ENCODE measurements at places on chromosomes 12 and 14. TPM values are rescaled to one million over a fixed set of nuclear protein-coding genes. Genes with fewer than 3 reads are reported as not detected.
A peak's percentile ranks its signal among the peaks of the same experiment; 100 is the strongest.

Gene CLEC12A
- 0.83 TPM for total RNA-seq

Gene RFLNA
- total RNA-seq = not detected

Gene NABP2
- total RNA-seq = 56.7 TPM

Gene SERPINA1
- 4.4 TPM for total RNA-seq

Gene GPR135
- total RNA-seq = 1.6 TPM

Gene HSP90B1
- total RNA-seq = 316 TPM

Gene RTL1
- not detected for total RNA-seq

Gene SPIC
- not detected for total RNA-seq

Gene RITA1
- total RNA-seq = 17.0 TPM

Gene SFSWAP
- total RNA-seq = 51.4 TPM

DNA sequence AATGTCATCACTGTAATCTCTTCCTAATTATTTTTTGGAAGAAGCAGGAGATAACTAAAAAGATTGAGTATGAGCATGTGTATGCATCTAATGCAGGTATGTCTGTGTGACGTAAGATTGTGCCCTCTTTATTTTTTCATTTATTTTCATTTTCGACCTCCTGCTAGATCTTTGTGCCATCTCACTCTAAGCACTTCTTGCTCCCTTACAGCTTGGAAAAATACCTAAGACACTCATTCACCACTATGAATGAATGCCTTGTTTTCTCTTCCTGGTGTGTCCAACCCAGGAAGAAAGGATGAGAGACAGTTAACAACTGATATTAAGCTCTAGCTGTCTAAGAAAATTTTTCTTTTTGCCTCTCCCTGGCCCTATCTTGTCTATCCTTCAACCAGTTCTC is 76.8 kb upstream of the CISTR start:
- peaks cover 30% of the 10 kb centered on the region for H3K27me3 ChIP-seq
- DNase-seq = no peak
- H3K36me3 ChIP-seq = no peaks in the 10 kb centered on the region
- H3K4me3 ChIP-seq = no peak overlapping the region
- no peak overlapping the region for H3K27ac ChIP-seq
- H3K4me1 ChIP-seq = no peaks in the 10 kb centered on the region

DNA sequence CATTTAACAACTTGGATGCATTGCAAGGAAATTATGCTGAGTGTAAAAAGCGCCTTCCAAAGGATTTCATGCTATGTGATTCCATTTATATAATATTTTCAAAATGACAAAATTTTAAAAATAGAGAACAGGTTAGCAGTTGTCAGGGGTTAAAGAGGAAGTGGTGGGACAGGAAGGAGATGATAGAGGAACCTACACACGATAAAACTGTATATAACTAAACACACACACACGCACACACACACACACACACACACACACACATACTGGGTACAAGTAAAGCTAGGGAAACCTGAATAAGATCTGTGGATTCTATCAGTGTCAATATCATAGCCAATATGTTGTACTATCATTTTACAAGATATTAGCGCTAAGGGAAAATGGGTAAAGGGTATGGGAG is 17.2 kb downstream of the TTC9 start:
- H3K36me3 ChIP-seq = peaks cover 61% of the 10 kb centered on the region
- peaks cover 94% of the 10 kb centered on the region for H3K4me1 ChIP-seq
- H3K4me3 ChIP-seq = peak overlapping the region; percentile 57
- no peak for DNase-seq
- no peaks in the 10 kb centered on the region for H3K27me3 ChIP-seq

GRCh38 chr12:121005346-121005815 is 10.9 kb downstream of the C12orf43 start:
- peaks cover 29% of the 10 kb centered on the region for H3K36me3 ChIP-seq
- no peak overlapping the region for H3K4me3 ChIP-seq
- DNase-seq = peak; percentile 63

DNA sequence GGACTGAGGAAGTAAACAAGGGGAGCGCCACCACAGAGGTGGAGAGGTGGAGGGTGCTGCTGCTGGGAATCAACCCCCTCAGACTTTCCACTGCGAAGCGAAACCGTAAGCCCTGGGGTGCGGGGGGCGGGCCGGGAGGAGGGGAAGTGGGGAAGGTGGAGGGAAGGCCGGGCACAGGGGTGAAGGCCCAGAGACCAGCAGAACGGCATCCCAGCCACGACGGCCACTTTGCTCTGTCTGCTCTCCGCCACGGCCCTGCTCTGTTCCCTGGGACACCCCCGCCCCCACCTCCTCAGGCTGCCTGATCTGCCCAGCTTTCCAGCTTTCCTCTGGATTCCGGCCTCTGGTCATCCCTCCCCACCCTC is at the start of gene LAG3:
Gene LAG3 (plus strand): TSS at position 190 of the 365 bp plus-strand sequence. CDS start 333 bp downstream, outside the sequence.
- peaks cover 2% of the 10 kb centered on the region for H3K36me3 ChIP-seq
- H3K4me1 ChIP-seq = peaks cover 66% of the 10 kb centered on the region
- peak within 1 kb of the TSS; percentile 72 for H3K4me3 ChIP-seq
- H3K27ac ChIP-seq = peak within 1 kb of the TSS; percentile 80
- DNase-seq = peak; percentile 50

- DNase-seq = no peak
- no peaks in the 10 kb centered on the region for H3K27me3 ChIP-seq
- no peaks in the 10 kb centered on the region for H3K4me1 ChIP-seq
Observed at GRCh38 chr12:5554711-5555110, 122.8 kb downstream of the NTF3 start.

DNA sequence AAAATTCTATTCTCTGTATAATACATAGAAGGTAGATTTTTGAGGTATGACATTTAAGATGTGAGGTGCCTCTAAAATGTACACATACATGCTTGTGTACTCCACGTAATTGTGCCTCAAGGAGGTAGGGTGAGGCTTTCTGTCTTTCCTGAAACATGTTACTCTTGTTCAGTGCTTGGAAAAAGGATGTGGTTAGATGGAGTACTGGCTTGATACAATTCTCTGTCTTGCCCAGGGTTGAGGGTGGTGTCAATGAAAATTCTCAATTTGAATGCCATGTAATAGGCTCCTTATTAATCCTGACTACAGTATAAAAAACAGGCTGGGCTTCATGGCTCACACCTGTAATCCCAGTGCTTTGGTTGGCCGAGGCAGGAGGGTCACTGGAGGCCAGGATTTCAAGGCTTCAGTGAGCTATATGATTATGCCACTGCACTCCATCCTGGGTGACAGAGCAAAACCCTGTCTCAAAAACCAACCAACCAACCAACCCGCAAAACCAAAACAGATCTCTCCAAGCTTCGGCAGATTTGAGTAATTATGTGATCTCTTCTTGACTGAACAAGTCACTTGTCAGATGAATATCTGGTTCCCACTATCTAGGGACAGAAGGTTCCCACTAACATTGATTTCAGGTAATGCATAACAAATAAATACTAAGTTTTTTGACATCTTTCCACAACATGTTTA is 41.6 kb downstream of the RCOR1 start:
- no peak overlapping the region for H3K4me3 ChIP-seq
- no peaks in the 10 kb centered on the region for H3K36me3 ChIP-seq
- no peak overlapping the region for H3K27ac ChIP-seq
- DNase-seq = no peak
- peaks cover 12% of the 10 kb centered on the region for H3K4me1 ChIP-seq
- no peaks in the 10 kb centered on the region for H3K27me3 ChIP-seq

- H3K4me1 ChIP-seq = no peaks in the 10 kb centered on the region
- H3K27me3 ChIP-seq = no peaks in the 10 kb centered on the region
- no peak overlapping the region for H3K27ac ChIP-seq
Observed at GRCh38 chr12:124422570-124423523, 128.0 kb downstream of the RFLNA start.

DNA sequence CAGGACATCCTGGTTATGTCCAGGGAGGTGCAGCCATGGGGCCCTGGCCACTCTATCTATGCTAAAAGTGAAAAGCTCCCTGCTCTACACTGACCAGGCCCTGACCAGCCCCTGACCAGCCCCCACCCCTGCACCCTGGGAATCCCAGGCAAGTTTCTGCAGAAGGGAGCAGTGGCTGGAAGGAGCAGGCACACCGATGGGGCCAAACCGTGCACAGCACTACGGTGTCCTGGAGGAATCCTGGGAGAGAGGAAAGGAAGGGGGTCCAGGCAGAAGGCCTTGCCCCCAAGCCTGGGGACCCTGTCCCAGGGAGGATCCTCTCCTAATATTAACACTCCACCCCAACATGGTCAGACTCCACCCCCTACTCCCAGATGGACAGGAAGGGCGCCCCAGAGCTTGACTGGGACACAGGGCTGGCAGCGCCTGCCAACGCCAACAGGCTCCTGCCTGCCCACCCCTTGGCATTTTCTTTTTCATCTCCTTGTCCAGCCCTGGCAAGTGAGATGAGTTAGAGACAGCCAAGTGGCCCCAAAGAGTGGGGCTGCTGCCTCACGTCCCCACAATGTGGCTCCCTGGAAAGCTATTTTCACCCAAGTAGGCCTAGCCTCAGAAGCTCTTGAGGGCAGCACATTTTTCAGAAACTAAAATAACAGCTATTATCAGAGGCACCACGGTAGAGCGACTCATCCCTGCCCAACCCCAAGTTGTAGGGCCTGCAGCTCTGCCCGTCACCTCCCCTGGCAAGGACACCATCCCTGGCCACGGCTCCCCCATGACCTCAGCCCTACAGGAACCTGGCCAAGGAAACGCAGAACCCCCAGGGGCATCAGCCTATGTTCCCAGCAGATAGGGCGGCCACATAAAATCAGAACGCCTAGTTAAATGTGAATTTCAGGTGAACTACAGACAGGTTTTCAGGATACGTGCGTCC is 82.6 kb downstream of the SCARB1 start:
- no peak for DNase-seq
- no peaks in the 10 kb centered on the region for H3K4me1 ChIP-seq
- no peak overlapping the region for H3K27ac ChIP-seq
- no peaks in the 10 kb centered on the region for H3K36me3 ChIP-seq

DNA sequence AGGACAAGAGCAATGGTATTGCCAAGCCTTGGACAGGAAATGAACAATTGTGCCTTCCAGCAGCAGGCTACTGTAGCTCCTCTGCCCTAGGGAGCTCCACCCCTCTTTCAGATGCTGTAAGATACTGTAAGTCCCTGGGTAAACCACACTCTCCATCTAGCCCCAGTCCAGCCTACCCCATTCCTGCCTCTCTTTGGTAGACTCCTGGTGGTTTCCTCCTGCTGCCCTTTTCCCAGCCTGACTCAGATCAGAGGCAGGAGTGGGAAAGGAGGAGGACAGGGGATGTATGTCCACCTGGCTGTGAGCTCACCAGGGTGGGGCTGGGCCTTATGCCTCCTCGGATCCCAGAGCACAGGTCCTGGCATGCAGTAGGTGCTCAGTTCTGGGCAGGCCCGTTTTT is 174.6 kb downstream of the ESRRB start:
- no peaks in the 10 kb centered on the region for H3K4me1 ChIP-seq
- H3K27ac ChIP-seq = no peak overlapping the region
- H3K36me3 ChIP-seq = no peaks in the 10 kb centered on the region

- H3K4me1 ChIP-seq = peaks cover 58% of the 10 kb centered on the region
- H3K27me3 ChIP-seq = no peaks in the 10 kb centered on the region
- peak overlapping the region; percentile 83 for H3K27ac ChIP-seq
- H3K4me3 ChIP-seq = no peak overlapping the region
Observed at GRCh38 chr14:91889477-91890211, 22.3 kb upstream of the TC2N start.

GRCh38 chr12:19039515-19039914 is 90.0 kb upstream of the PLEKHA5 start:
- no peak overlapping the region for H3K4me3 ChIP-seq
- no peak overlapping the region for H3K27ac ChIP-seq
- H3K36me3 ChIP-seq = no peaks in the 10 kb centered on the region
- H3K4me1 ChIP-seq = no peaks in the 10 kb centered on the region
- H3K27me3 ChIP-seq = no peaks in the 10 kb centered on the region
- no peak for DNase-seq

- no peak overlapping the region for H3K4me3 ChIP-seq
- no peaks in the 10 kb centered on the region for H3K4me1 ChIP-seq
- H3K27ac ChIP-seq = no peak overlapping the region
- no peak for DNase-seq
Observed at GRCh38 chr14:94491511-94491910, 15.5 kb upstream of the SERPINA9 start.

- H3K4me3 ChIP-seq = no peak overlapping the region
- no peak for DNase-seq
- H3K27ac ChIP-seq = no peak overlapping the region
- no peaks in the 10 kb centered on the region for H3K36me3 ChIP-seq
Observed at GRCh38 chr12:124532331-124532750, 35.1 kb downstream of the NCOR2 start.

GRCh38 chr14:51626185-51626584 is 25.5 kb upstream of the FRMD6 start:
- H3K27ac ChIP-seq = no peak overlapping the region
- DNase-seq = no peak
- no peak overlapping the region for H3K4me3 ChIP-seq
- no peaks in the 10 kb centered on the region for H3K27me3 ChIP-seq
- no peaks in the 10 kb centered on the region for H3K36me3 ChIP-seq

DNA sequence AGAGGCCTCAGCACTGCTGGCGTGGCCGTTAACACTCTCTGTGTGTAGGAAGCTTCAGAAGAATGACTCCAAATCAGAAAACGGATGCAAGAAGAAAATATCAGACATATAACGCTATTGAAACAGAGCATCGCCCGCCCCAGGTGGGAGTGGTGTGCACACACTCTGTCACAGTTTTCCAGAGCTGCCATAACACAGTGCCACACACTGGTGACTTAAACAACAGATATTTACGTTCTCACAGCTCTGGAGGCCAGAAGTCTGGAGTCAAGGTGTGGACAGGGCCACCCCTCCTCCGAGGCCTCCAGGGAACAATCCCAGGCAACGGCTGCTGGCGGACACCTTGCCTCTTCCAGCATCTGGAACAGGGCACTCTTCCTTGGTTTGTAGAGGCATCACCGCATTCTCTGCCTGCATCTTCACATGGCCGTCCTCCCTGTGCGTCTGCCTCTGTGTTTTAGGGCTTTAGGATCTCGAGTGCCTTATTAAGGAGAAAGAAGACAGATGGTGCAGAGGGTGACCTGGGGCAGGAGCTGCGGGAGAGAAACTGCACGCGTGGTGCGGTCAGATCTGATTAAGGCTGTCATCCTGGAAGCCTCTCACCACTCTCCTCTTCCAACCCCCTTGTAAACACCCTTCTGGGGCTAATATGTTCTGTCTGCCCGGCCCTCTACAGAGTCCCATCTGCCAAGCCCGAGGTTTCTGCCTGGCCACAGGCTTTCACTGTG is 141.0 kb downstream of the SLC15A4 start:
- no peak overlapping the region for H3K4me3 ChIP-seq
- DNase-seq = no peak
- H3K4me1 ChIP-seq = no peaks in the 10 kb centered on the region
- no peak overlapping the region for H3K27ac ChIP-seq
- no peaks in the 10 kb centered on the region for H3K36me3 ChIP-seq
- no peaks in the 10 kb centered on the region for H3K27me3 ChIP-seq
